Amniotic epithelial cell (primary cell): ENCODE measurements at places on chromosomes 6 and 20.
A peak's percentile ranks its signal among the peaks of the same experiment; 100 is the strongest.

DNA sequence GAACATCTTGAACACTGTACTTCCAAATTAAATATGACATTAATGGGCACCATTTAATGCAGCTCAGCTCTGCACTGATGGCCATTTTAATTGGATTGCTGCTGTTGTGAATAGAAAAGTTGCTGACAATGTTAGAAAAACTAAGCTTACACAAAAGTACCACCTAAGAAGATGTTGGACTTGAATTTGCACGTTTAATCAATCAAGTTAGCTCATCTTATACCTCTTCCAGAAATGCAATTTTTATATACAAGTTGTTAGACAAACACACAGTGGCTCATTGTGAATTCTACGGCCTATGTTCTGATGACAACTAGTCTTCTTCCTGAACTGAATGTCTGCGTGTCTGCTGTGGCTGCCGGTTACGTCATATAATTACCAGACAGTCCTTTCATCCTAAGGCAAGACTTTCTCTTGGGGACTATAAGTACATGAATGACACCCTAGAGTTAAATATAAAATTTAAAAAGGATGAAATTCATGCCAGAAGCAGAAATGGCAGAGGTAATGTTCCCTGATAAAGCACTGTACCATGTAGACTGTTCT lies 330.2 kb downstream of the EPM2A start:
- DNase-seq = no peak

DNA sequence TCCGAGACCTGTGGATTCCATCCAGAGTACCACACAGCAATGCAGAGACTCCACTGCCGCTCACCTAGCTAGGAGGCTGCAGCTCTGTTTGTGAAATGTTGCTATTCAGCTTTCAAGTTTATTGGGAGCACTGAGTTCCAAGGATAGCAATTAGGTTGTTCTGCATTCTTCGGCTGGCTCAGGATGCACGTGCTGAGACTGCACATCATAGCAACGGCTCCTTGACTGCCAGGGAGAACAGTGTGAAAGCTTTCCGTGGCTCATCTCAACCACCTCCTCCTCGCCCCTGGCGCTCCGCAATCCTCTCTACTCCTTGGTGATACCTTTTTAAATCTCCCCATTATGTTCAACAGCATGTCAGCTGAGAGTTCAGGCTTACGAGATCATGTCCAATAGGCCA lies 116.6 kb downstream of the TSHZ2 start:
- no peak for DNase-seq

DNA sequence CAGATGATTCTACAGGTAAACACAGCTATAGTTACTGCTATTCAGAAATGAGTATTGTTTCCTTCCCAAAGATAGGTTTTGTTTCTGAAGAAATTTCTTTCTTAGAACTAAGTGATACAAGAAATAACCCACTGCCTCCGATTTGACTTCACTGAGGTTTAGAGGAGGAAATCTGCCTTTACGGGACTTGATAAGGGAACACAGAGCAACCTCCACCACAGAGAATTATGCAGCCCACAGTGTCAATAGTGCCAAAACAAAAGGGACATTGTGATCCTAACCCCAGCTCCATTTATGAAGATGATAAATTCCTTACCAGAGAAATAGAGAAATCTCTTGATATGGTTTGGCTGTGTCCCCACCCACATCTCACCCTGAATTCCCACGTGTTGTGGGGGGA lies 164.6 kb downstream of the ZNF217 start:
- DNase-seq = no peak

GRCh38 chr6:106053484-106054205 lies 32.5 kb upstream of the PRDM1 start:
- no peak for DNase-seq

GRCh38 chr6:139540276-139540675 lies 165.8 kb upstream of the CITED2 start:
- DNase-seq = peak; percentile 60

- DNase-seq = no peak
Measured at GRCh38 chr20:47762699-47763268, 22.5 kb downstream of the SULF2 start.

DNA sequence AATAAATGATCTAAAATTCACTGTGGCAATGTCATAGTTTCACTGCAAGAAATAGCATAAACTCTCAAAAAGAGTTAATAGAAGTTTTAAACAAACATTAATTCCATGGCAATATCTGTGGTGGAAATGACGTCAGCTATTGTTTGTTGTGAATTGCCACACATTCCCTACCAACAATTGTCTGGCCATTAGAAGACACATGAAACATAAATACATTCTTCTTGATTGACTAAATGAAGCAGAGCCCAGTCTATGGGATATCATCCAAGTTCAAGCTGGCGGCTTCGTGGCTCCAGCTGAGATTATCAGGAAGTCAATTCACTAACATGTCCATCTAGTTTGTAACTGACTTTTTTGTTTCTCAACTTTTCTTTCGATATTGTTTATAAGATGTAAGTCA lies 369.0 kb downstream of the ARHGAP18 start:
- DNase-seq = peak; percentile 16

GRCh38 chr6:140178520-140178919 lies 804.1 kb upstream of the CITED2 start:
- DNase-seq = peak; percentile 47

- DNase-seq = no peak
Measured at GRCh38 chr20:59451066-59451630, 150.7 kb downstream of the EDN3 start.

DNA sequence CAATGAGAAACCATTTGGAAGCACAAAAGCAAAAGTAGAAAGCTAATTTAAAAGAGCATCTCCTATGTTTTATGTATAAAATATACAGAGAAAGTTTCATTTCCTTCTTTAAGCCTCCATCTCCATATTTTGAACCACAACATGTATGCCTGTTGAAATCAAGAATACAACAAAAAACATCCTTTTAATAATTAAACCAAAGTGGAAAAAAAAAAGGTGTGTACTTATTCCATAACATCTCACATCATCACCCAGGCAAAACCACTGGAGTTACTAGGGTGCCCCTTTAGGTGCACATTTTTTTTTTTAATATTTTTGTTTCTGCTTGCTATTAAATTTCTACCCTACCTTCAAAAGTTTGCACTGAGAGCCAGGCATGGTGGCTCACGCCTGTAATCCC lies 43.0 kb downstream of the EDN1 start:
- no peak for DNase-seq

DNA sequence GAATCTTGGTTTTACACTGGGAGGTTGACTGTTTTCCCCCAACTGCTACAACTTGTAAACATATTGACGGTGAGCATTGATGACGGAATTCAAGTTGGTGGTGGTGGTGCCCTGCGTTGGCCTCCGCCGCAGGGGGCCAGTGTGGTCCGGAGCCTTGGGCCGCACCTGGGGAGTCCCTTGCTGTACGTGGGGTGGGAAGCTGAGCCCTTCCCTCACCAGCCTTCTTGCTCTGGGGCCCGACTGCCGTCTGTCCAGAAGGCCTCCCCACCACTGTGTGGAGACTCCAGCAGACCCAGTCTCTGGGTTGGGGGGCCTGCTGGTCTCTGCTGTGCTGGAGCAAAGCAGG lies 11.4 kb downstream of the GATA5 start:
- DNase-seq = no peak

DNA sequence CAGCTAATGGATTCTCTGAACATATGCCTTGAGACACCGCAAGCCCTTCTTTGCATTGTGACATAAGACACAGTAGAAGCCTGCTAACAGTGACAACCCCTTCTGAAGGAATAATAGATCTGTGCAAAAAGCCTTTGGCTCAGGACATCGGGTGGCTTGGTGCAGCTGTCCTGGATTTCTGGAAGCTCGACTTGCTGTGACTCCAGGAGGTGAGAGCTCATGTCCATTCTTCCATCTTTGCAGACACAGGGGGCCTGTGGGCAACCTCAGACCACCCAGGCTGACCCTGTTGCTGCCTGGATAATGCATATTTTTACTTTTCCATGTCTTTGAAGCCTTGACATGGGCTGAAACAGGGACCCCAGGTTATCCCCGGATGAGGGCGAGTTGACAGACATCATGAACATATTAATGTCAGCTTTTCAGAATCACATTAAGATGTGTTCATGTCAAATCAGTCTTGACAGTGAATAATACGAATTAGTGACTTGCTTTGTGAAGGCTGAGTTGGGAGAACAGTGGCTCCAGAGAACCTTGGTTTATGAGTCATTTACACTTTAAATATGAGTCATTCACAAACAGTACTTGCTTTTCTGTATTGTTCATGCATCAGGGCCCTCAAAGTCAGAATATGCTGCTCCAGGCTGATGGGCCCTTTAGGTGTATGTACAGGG lies 66.8 kb upstream of the IYD start:
- DNase-seq = peak; percentile 47

DNA sequence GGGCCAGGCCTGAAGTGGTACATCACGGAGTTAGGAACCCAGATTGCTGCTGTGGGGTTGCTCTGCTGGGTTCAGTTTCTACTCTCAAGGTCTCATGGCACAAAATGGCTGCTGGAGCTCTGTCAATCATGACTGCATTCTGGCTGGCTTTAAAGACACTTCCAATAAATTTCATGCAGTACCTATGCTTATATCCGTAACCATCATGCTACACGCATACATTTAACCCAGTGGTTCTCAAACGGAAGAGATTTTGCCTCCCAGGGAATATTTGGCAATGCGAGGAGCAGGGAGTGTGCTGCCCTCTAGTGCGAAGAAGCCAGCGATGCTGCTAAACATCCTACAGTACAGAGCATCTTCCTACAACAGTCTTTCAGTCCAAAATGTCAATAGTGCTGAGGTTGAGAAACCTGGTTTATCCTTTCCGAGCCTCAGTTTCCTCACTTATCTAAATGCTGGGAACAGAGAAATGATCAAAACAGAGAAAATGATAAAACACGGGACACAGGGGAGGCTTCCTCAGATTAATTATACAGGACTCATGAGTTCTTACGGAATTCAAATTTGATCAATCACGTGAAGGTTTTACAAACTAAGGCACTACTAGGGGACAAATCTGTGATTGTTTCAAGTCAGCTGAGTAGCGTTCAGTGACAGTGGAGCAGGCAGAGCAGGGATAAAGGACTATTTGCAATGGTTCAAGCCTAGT lies 9.6 kb upstream of the SLC2A10 start:
- DNase-seq = peak; percentile 25

GRCh38 chr20:25000268-25000801 lies 7.8 kb upstream of the APMAP start:
- peak; percentile 90 for DNase-seq

GRCh38 chr20:48574383-48574782 lies 253.4 kb downstream of the PREX1 start:
- no peak for DNase-seq

GRCh38 chr6:159979136-159979874 lies 10.4 kb downstream of the IGF2R start:
- no peak for DNase-seq

DNA sequence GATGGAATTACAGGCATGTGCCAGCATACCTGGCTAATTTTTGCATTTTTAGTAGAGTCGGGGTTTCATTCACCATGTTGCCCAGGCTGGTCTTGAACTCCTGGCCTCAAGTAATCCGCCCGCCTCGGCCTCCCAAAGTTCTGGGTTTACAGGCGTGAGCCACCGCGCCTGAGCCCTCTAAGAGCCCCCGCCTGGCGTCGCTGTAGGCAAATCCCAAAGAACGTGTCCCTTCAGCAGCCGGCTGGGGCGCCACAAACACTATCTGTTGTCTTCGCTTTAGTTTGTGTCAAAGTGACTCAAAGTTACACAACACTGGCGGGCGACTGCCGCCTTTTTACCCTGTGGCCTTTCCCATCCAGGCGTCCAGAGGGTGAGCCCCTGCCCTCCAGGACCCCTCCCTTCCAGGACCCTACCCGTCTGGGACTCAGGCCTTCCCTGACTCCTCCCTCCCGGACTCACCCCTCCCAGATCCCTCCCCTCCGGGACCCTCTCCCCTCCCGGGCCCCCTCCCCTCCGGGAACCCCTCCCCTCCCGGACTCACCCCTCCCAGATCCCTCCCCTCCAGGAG lies 940 bp upstream of the ADRM1 start:
- peak; percentile 84 for DNase-seq

GRCh38 chr20:17882065-17882833 lies 86.3 kb downstream of the SNX5 start:
- DNase-seq = no peak
